Skin of body (tissue), 3 donors: ENCODE measurements at places on chromosomes 1 and 21. TPM values are rescaled to one million over a fixed set of nuclear protein-coding genes. Genes with fewer than 3 reads are reported as not detected.
A peak's percentile ranks its signal among the peaks of the same experiment; 100 is the strongest.

DNA sequence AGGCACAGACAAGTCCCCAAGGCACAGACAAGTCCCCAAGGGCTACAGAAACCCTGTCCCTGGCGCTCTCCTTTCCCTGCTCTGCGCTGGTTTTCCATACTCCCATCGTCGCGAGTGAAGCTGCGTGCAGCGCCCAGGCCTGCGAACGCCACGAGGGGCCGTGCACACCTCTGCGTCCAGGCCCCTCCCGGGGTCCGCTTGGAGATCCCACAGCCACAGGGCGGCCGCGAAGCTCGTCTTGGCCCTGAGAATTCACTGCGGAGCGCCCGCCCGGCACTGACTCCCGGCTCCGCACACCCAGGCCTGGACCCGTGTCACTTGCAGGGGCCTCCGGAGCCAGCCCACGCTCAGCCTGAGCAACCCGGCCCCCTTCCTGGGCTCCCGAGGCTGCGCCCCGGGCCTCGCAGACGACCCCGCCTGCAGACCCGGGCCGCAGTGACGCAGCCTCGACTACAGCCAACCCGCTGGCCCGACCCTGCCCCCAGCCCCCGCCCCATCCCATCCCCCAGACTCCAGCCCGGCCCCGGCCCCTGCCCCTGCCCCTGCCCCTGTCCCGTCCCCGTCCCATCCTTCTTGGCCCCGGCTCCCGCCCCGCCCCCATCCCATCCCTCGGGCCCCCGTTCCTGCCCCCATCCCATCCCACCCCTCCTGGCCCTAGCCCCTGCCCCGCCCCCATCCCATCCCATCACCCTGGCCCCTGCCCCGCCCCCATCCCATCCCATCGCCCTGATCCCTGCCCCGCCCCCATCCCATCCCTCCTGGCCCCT lies 841 bp downstream of the POFUT2 start:
- DNase-seq = no peak

LAMC2 gene
- total RNA-seq = 14.1 TPM

DNA sequence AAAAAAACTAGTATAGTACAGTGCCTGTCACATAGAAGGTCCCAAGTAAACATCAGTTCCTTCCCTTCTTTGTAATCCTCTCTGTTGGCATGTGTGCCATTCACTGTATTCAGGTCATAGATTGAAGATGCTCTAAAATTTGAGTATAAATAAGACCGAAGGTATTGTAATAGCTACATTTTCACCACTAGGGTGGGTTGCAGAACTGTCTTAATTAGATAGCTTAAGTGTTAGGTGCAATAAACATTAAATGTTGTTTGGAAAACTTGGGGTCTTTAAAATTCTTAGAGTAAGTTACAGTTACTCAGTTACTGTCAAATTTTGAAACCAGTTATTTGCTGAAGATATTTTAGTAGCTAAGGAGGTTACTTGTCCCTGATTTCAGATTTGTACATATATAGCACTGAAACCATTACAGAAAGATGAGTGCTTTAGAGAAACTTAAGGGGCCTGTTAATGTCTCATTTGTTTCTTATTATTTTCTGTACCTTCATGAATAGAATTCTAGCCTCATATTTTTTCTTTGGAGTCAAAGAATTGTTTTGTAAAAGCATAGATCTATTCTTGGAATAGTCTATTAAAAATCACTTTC lies 24.3 kb downstream of the PER3 start:
- DNase-seq = no peak

DCDC2B gene
- total RNA-seq = not detected

DNA sequence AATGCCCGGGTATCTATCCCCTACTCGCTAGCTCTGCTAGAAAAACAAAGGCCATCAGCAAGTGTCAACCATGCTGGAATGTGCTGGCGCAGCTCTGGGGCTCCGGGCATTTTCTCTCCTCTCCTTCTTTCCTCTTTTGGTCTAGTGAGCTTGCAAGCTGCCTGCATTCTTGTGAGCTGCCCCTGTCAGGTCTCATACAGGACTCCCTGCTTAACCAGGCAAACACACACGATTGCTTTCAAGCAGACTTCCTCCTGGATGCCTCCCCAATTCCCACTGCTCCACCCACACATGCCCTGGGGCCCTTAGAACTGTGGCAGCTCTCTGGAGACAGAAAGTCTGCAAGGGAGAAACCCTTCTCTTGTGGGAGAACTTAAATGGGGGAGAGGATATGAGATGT lies 35.7 kb upstream of the SUCO start:
- DNase-seq = no peak

DNA sequence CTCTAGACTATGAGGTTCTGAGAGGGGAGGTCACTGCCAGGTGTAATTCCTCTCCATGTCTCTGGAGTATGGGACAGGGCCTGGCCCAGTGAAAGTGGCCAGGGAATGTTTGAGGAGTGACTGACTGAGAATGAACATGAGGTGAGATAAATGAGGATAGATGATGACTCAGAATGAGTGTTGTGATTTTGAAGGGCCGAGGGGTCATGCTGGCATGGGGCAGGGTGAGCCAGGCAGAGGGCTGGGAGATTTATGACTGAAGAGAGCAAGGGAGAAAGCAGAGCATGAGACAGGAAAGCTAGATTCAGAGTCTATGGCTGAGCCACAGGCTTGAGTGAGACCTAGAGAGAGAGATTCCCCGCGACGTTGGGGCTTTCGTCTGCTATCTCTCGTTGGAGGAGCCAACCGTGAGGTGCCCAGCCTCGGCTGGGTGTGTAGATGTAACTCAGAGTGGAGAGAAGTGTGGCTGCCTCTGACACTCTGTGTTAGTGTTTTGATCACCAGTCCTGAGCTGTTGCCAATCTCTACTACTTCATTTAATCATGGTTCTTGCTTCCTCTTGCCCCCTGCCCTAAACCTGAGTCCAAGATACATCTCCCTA lies 50.1 kb downstream of the FOXD2 start:
- DNase-seq = no peak

TNFRSF1B gene
- 12.5 TPM for total RNA-seq

- peak; percentile 19 for DNase-seq
Observed at GRCh38 chr21:44024887-44025353, 12.8 kb downstream of the TRAPPC10 start.

DNA sequence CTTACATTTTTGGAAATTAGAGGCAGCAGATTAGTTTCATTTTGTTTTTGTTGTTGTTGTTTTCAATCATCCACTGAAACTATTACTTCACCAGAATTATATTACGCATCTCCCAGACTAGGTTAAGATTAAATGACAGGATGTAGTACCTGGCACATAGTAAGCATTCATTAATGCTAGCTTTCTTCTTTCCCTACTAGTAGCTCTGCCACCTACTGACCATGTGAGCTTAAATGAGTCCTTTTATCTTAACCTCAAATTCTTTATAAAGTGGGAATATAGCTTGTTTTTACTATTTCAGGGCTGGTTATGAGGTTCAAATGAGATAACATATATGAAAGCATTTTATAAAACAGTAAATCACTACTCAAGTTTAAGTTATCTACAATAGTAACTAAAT lies 10.2 kb upstream of the ASPM start:
- no peak for DNase-seq

ATP1A4 gene
- total RNA-seq = not detected

GRCh38 chr1:24108334-24109165 lies 3.4 kb downstream of the MYOM3 start:
- no peak for DNase-seq

IFNGR2 gene
- 63.1 TPM for total RNA-seq

CAPZB gene
- 61.6 TPM for total RNA-seq

PRAMEF2 gene
- not detected for total RNA-seq

GRCh38 chr1:232057217-232057895 lies 430.8 kb downstream of the DISC1 start:
- no peak for DNase-seq
